ENCODE measurements at places on chromosomes 2 and 18. TPM values are rescaled to one million over a fixed set of nuclear protein-coding genes. Genes with fewer than 3 reads are reported as not detected.

The PRKD3 gene
- total RNA-seq: 17.7 TPM

- H3K4me3 ChIP-seq: peak overlapping the region; percentile 75
- no peaks in the 10 kb centered on the region for H3K27me3 ChIP-seq
- no peak for DNase-seq
- H3K27ac ChIP-seq: peak overlapping the region; percentile 80
These were observed 429 bp downstream of the C2orf76 start for GRCh38 chr2:119366161-119366648.

GRCh38 chr2:112152476-112153178 is 14.4 kb downstream of the FBLN7 start:
- peaks cover 26% of the 10 kb centered on the region for H3K27me3 ChIP-seq
- no peak for DNase-seq
- H3K27ac ChIP-seq: no peak overlapping the region
- H3K4me3 ChIP-seq: no peak overlapping the region

DNA sequence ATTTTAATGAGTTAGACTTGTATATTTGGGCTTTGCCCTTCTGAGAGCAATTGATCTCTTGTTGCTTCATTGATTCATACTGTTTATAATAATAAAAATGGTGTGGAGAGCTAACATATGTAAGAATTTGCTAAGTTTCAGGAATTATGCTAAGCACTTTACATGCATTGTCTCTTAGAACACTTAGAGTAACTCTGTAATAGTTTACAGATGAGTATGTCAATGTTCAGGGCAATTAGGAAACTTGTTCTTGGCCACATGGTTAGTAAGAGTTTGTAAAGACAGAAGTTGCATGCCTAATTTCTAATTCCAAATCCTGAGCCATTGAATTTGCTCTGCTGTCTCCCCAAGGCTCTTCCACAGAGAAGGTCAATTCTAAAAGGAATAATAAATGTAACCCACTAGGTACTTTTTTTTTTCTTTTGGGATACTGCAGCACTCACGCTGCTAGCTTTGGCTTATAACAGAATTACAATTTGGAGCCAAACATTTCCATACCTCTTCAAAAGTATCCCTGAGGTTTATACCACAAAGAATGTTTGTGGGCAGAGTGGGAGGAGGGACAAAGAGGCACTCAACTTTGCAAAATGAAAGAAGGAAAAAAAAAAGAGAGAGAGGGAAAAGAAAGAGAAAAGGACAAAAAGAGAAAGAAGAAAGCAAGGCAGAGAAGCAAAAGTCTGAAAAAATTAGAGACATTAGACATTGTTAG is 232.4 kb downstream of the CALCRL start:
- no peak overlapping the region for H3K27ac ChIP-seq
- no peaks in the 10 kb centered on the region for H3K36me3 ChIP-seq
- no peaks in the 10 kb centered on the region for H3K4me1 ChIP-seq
- DNase-seq: no peak
- no peak overlapping the region for H3K4me3 ChIP-seq
- H3K27me3 ChIP-seq: no peaks in the 10 kb centered on the region

DNA sequence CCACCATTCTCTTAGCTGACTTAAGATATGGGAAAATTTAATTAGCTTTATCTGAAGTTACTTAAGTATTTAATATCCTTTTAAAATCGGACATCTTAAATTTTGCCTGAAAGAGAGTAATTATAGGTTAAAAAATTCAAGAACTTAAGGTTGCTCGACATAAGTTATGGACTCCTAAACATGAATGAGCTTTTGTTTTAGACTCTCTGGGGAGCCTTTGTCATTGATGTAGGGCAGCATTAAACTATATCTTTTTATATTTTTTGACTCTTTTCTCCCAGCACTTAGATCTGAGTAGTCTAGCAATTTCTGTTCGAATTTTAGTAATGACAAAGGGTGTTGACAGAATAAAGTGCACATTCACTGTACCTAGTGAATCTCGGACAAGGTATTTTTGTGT is 4.7 kb downstream of the PHLPP1 start:
- no peaks in the 10 kb centered on the region for H3K27me3 ChIP-seq
- H3K27ac ChIP-seq: no peak overlapping the region
- no peak overlapping the region for H3K4me3 ChIP-seq

- no peaks in the 10 kb centered on the region for H3K27me3 ChIP-seq
- H3K27ac ChIP-seq: no peak overlapping the region
- DNase-seq: peak; percentile 76
- H3K4me1 ChIP-seq: peaks cover 6% of the 10 kb centered on the region
- no peak overlapping the region for H3K4me3 ChIP-seq
These were observed 155.1 kb downstream of the LPIN1 start for GRCh38 chr2:11901351-11902069.

- H3K36me3 ChIP-seq: no peaks in the 10 kb centered on the region
- DNase-seq: no peak
- H3K27ac ChIP-seq: no peak overlapping the region
- H3K27me3 ChIP-seq: peaks cover 5% of the 10 kb centered on the region
- no peak overlapping the region for H3K4me3 ChIP-seq
These were observed 213.9 kb upstream of the SALL3 start for GRCh38 chr18:78765637-78766281.

The ALPI gene
- total RNA-seq: not detected

DNA sequence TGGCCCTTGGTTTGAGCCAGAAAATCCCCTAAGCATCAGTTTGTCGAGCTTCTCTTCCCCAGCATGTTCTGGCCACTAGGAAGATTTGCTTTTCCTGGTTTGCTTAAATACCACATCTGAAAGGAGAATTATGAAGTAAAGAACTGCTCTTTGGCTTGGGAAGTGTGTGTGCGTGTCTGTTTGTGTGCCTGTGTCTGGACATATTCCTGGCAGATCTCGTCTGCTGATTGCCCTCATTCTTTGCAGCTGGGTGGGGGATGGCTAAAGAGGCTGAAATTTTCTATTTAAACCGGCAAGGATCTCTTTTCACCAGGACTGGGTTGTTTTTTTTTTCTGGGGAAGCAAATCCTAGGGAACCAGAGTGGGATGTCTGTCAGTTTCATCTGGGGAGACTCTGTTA is 57.3 kb upstream of the MBOAT2 start:
- DNase-seq: no peak
- H3K36me3 ChIP-seq: no peaks in the 10 kb centered on the region
- no peaks in the 10 kb centered on the region for H3K4me1 ChIP-seq
- no peak overlapping the region for H3K4me3 ChIP-seq
- H3K27ac ChIP-seq: no peak overlapping the region

DNA sequence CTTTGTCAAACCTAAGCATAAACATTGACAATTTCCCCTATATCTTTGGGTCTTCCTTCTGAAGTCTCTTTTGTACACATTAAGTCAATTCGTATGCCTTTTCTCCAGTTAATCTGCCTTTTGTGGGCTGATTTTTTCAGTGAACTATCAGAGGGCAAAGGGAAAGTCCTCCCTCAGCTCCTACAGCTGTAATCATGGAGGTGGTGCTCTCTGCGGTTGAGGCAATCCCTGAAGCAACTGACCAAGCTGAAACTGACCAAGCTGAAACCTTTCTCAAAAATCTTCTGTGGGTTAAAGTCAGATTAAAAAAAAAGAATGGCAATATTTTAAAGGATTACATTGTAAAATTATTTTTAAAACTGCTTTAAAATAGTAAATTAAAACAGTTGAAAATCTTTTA is 105.8 kb upstream of the DNAJC10 start:
- H3K36me3 ChIP-seq: no peaks in the 10 kb centered on the region
- H3K27ac ChIP-seq: no peak overlapping the region
- no peaks in the 10 kb centered on the region for H3K27me3 ChIP-seq
- no peak for DNase-seq

GRCh38 chr2:120348134-120348736 is 2.3 kb downstream of the INHBB start:
- DNase-seq: no peak
- no peak overlapping the region for H3K27ac ChIP-seq
- H3K4me1 ChIP-seq: no peaks in the 10 kb centered on the region
- H3K27me3 ChIP-seq: peaks cover 26% of the 10 kb centered on the region

- DNase-seq: no peak
- H3K27me3 ChIP-seq: no peaks in the 10 kb centered on the region
- H3K4me1 ChIP-seq: no peaks in the 10 kb centered on the region
- H3K36me3 ChIP-seq: no peaks in the 10 kb centered on the region
- no peak overlapping the region for H3K27ac ChIP-seq
- no peak overlapping the region for H3K4me3 ChIP-seq
These were observed 56.1 kb downstream of the BABAM2 start for GRCh38 chr2:27946530-27947060.

- no peaks in the 10 kb centered on the region for H3K27me3 ChIP-seq
- no peak overlapping the region for H3K27ac ChIP-seq
- no peak for DNase-seq
These were observed 39.6 kb downstream of the LCLAT1 start for GRCh38 chr2:30486655-30487054.
